ENCODE measurements at places on chromosomes 5 and 9.
A peak's percentile ranks its signal among the peaks of the same experiment; 100 is the strongest.

DNA sequence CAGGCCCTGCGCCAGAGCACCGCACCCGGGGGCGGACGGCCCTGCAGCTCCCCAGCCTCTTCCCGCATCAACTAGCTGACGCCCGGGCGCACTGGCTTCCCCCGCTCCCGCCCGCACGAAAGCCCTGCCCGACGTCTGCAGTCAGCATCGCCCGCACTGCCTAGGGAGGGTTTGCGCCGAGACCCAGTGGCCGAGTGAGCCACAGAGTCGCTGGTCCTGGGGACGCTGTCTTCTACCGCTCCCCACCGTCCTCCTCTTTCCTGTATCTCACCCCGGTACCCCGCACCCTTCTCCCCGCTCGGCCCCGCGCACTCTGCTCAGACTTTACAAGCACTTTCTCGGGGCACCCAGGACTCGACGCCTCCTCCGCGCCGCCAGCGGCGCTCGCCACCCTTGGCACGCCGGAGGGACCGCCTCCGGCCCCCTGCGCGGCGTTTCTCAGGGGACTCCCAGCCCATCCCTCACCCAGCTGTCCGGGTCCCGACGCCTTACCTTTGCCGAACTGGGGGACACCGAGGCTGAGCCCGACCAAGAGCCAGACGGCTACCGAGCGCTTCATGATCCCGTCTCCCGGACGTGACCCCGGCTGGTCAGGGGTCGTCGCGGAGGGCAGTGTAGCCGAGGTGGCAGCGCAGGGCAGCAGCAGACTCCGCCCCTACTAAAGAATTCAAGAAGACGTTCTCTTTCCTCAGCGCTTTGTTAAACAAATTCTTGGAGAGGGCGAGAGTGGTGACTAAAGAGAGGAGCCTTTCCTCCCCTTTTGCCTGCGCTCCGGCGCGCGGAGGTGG is 670 bp downstream of the EDIL3 start:
- peak; percentile 75 for DNase-seq

DNA sequence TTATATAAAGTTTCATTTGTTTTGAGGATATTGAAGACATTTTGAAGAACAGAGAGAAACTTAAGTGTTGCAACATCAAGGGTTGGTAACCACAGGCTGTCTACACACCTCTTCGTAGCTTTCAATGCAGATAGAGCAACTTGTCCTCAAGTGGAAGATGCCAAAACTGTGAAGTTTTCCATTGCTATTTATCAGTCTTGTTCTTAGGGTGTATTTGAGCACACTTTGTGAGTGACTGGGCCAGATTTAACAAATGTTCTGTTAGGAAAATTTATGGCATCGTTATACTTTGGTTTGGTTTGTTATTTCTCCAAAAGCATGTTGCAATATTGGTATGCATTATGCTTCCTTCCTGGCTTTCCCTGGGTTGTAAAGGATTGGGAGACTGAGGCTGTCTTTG is 31.6 kb downstream of the NNT start:
- no peak for DNase-seq

- DNase-seq = no peak
Measured at GRCh38 chr5:8634219-8634618, 765.3 kb downstream of the MTRR start.

GRCh38 chr9:84779883-84780282 is 110.4 kb downstream of the NTRK2 start:
- no peak for DNase-seq

GRCh38 chr5:111237470-111237869 is 13.3 kb downstream of the CAMK4 start:
- no peak for DNase-seq

- DNase-seq = no peak
Measured at GRCh38 chr9:131769361-131769760, 29.5 kb upstream of the RAPGEF1 start.

GRCh38 chr5:111463311-111463710 is 49.0 kb downstream of the STARD4 start:
- no peak for DNase-seq

DNA sequence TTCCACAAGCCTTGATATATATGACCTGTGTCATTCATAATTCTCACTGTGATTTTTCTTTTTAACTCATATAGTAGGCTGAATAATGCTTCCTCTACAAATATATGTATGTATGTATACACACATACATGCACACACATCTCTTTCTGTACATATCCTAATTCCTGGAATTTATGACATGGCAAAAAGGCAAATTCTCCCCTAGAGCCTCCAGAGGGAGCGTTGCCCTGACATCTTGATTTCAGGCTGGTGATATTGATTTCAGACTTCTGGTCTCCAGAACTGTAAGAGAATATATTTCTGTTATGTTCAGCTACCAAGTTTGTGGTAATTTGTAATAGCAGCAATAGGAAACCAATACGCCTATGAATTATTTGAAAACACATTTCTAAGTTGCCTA is 166.6 kb upstream of the GAS1 start:
- no peak for DNase-seq

DNA sequence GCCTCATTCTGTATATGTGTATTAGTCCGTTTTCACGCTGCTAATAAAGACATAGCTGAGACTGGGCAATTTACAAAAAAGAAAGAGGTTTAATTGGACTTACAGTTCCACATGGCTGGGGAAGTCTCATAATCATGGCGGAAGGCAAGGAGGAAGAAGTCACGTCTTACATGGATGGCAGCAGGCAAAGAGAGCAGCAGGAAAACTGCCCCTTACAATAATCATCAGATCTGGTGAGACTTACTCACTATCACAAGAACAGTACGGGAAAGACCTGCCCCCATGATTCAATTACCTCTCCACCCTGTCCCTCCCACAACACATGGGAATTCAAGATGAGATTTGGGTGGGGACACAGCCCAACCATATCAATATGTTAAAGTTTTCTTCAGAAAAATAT is 49.8 kb upstream of the GPBP1 start:
- no peak for DNase-seq

- no peak for DNase-seq
Measured at GRCh38 chr9:14238079-14238478, 75.9 kb downstream of the NFIB start.

DNA sequence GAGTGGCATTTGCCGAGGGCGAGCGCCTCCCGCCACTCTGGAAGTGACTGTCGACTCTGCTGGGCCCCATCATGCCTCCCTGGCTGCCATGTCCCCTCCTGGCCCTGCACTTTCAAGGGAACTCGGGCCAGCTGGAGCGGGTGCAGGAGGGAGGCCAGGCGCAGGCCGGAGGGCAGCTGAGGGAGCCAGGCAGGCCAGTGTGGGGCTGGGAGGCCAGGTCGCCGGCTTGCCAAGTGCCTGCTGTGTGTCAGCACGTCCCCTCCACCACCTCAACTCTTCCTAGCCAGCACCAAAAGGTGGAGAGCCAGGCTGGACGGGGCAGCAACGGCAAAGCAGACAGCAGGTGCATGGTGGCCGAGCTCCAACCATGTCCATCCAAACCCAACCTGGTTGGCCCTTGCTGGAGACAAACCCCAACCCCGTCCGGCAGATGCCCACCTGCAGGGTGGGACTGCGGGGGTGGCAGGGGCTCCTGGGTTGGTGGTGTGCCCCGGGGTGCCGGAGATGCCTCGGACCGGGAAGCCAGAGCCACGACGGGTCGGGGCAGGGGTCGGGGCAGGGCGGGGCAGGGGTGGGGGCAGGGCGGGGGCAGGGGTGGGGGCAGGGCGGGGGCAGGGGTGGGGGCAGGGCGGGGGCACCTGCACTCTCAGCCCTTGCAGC is 36.5 kb upstream of the EGFL7 start:
- DNase-seq = no peak

GRCh38 chr9:15116130-15116580 is 190.9 kb downstream of the TTC39B start:
- no peak for DNase-seq

DNA sequence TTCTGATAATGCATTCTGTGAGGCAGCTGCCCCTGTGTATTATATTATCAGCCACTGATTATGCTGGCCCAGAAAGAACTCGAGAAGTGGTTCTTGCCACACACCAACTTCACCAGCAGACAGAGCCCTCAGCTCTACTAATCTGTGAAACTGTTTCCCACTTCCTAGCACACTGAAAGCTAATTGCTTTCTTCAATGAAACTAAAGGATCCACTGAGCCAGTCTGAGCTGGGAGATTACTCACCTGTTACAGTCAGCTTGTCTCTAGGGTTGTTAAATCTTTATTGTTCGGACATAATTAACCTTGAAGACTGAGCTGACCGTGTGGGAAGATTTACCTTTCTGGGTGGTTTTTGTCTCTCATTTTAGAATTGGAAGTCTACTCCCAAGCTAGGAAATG is 263.2 kb downstream of the KCTD16 start:
- DNase-seq = no peak

DNA sequence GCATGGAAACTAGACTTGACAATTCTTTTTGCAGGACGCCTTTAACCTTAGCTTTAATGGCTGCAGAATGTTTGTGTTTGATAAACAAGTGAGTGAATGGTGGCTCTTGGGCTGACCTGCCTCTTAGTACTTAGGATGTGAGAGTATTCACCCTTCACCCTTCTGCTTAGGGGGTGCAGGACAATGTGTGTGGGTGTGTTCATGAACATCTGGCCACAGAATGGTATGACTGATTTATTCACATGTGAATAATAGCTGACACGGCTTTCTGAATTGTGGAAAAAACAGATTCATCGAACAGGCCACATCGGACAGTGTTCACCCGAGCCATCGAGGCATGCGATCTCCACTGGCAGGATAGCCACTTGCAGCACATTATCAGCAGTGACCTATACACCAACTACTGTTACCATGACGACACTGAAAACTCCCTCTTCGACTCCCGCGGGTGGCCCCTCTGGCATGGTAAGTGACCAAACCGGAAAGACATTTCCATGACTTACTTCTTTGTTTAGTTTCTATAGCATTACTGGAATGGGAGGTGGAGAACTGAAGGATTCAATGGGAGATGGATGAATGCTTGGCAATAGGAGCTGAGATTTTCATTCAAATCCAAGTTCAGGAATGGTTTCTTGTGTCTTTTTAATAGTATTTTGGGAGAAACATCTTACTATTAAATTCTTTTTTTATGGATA is 193.6 kb downstream of the ZSWIM6 start:
- DNase-seq = no peak

DNA sequence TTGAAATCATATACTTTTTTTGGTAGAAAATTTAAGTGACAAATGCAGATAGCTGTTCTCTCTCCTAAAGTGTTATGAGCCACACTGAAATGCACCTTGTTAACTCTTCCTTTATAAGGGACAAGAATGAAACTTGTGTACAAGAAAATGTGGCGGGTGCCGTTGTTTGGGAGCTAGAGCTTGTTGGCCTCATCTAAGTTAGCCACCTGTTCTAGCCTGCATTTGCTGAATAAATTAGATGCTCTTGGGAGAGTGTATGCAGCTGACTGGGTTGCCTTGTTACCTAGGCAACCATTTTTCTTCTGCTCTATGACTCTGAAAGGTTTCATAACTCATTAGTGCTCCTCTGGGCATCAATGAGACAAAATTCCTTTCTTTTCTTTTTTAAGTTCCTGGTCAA is 174.3 kb downstream of the TAF11L14 start:
- DNase-seq = peak; percentile 52

DNA sequence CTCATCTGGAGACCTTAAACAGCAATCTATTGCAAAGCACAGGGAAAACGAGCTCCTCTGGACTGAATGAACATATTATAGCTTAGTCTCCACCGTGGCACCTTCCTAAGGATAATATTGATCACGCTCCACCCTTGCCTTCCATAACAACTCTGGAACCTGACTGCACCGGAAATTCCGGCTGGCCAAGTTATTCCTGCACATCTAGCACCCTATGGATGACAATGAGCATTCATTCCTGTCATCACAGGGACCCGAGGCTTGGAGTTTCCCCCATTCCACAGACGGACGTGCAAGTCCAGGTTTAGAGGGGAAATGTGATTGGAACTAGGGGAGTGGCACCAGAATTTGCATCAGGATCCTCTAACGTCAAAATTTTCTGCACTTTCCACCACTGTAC is 27.5 kb downstream of the STK10 start:
- DNase-seq = no peak

- no peak for DNase-seq
Measured at GRCh38 chr5:99929067-99929805, 605.9 kb upstream of the FAM174A start.

DNA sequence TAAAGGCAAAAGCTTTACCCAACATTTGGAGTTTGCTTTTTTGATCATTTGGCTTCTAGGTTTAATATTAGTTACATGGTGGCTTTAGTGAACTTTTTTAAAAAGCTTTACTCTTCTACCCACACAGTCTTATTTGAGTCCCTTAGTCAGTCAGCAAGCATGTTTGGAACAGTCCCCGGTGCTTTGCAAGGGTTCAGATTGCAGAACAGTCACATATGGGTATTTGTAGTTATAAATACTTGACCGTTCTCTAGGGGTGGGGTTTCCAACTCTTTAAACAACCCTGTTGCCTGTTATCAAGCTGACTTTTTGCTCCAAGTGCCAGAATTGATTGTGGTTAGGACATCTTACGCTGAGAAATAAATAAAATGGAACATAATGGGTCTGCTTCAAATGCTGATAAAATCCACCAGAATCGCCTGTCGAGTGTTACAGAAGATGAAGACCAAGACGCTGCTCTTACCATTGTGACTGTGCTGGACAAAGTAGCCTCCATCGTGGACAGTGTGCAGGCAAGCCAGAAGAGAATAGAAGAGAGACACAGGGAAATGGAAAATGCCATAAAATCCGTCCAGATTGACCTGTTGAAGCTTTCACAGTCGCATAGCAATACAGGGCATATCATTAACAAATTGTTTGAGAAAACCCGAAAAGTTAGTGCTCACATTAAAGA is at the start of gene CAVIN4:
CAVIN4 (plus strand) TSS at position 304 of the 673 bp plus-strand sequence; CDS start at position 369, 65 bp downstream.
- DNase-seq = no peak

DNA sequence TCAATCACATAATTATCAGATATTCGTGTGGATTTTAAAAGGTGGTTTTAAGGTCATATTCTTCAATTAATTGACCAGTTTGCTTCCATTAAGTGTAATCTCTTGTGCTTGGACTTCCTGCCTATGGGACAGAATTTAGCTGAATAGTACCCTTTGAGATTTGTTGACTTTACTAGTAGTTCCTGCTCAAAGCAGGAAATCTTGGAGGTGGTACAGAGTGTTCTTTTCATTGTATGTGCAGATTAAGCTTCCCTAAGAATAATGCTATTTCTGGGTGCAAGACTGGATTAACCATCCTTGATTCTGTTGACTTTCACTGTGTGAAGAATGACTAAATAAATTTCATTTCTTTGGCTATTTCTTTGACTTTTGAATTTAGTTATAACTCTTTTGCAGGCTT is 45.4 kb upstream of the ELL2 start:
- DNase-seq = no peak

All from dorsolateral prefrontal cortex (tissue), 122 donors.